Stimulated activated CD8-positive, alpha-beta memory T cell treated with anti-CD3 and anti-CD28 coated beads, Interleukin-4, amount 100 ng/mL, for 24 hours (primary cell): ENCODE measurements at places on chromosomes 4 and X.
A peak's percentile ranks its signal among the peaks of the same experiment; 100 is the strongest.

- DNase-seq, result no peak
Measured at GRCh38 chr4:102637391-102637790, 123.4 kb downstream of the MANBA start.

- DNase-seq, result no peak
Measured at GRCh38 chrX:10847333-10847732, 226.9 kb upstream of the MID1 start.

DNA sequence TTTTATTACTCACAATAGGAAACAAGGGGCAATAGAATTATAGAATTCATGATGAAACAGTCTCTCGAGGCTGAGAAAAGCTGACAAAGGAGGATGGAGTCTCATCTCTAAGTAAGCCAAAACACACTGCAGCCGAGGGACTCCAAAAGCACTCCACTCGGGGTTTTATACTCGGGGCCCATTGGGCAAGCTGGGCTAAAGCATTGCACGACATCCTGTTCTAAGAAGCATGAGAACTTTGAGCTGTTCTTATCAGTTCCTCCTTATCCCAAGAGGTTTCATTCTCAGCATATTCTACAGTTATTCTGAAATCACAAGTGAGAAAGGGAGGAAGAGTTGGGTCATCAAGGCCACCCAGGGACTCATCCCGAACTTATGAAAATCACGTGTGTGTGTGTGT, 1475.5 kb downstream of the PCDH18 start:
- no peak for DNase-seq

DNA sequence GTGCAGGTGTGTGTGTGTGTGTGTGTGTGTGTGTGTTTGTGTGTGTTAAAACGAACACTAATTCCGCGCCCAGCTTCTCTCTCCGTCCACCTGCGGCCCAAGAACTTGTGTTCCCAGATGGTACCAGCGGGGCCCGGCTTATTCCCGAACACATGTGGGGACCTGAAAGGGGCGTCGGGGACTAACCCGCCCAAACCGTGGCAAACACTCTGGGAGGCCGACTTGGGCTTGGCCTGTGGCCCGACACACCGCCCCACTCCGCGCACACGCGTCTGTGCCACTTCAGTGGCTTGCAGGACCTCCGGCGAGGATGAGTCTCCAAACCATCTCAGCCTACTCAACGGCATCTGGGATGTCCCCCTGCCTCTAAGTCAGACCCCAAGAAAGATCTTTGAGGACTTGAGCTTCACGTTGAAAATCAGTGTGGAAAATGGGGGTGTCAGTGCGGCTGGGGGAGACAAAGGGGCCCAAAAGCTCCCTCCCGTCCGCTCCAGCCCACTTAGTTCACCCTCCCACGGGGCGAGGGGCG, 790 bp upstream of the HHIP start:
- DNase-seq, result no peak

GRCh38 chr4:58453956-58454355, 1343.8 kb upstream of the IGFBP7 start:
- DNase-seq, result no peak

DNA sequence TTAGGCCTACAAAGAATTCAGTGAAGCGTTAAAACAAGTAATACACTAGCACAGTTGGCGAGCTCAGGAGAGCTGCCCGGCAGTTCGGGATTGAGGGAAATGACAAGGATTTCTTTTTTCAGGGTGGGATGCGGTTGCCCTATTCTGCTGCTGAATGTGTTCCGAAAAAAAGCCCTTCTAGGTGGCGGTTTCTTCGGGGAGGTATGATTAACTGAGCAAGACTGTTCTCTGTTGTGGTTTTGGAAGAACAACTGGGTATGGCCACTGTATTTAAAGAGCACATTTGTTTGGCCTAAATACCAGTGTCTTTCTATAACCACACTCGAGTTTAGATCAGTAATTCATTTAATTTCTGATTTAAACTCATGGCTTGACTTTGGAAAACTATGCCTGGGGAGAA, 459.7 kb upstream of the FAT1 start:
- DNase-seq, result no peak

DNA sequence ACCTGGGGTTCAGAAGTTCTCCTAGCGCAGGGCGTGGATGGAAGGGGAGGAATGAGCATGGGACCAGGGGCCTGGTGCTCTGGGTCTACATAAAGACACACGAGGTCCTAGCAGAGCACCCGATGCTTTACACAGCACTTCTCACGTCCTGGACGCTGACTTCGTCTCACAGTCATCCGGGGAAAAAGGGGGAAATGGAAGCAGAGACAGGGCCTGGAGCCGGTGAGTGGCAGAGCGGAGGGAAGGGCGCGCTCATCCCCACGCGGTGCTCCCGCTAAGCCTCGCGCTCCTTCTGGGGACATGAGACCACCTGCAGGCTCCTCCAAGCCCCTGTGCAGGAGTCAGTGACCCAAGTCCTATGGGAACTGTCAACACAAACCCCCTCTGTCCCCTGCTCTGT, 157.7 kb downstream of the AFAP1 start:
- no peak for DNase-seq

GRCh38 chr4:56209767-56210166, 177.5 kb downstream of the AASDH start:
- no peak for DNase-seq

- no peak for DNase-seq
Measured at GRCh38 chr4:41320278-41320677, 63.5 kb downstream of the UCHL1 start.

DNA sequence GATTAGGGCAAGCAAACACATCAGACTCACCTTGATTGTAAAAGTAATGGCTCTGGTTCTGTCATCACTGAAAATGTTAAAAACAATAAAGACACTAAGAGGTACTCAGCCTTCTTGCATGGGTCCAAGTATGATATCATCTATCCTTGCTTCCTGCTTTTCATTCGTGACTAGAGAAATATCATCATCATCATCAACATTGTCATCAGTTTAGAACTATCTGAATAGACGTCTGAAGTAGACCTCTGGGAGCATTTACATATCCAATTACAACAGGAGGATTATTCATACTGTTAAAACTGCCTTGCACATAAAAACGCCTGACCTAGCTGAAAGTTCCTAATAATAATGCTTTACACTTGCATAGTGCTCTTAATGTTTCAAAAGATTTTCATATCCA, 9.8 kb upstream of the FRAS1 start:
- no peak for DNase-seq

- no peak for DNase-seq
Measured at GRCh38 chr4:24754571-24754970, 40.8 kb upstream of the SOD3 start.

GRCh38 chr4:74444891-74445642, at the start of gene AREG:
AREG (plus strand) TSS chr4:74445136; CDS start chr4:74445346, 210 bp downstream.
- peak; percentile 78 for DNase-seq

- peak; percentile 2 for DNase-seq
Measured at GRCh38 chrX:10166731-10167151, 10.0 kb downstream of the CLCN4 start.

GRCh38 chr4:77454858-77455257, 150.8 kb upstream of the CXCL13 start:
- DNase-seq, result no peak

DNA sequence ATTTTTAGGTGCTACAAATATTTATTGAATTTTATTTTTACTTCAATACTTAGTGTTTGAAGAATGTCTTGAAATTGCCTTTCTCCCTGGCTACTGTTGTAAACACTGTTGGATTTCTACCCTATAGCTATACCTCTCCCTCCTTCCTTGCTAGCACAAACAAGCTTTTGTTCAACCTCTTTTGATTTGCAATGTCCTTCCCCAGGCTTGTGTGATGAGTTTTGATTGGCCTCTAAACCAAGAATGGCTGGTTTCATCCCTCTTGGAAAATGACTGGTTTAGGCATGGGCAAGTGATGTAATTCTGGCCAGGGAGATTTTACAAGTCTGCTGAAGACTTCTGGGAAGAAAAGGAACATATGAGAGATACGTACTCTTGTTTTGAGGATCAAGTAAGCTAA, 25.3 kb upstream of the SLITRK2 start:
- no peak for DNase-seq

GRCh38 chrX:129663171-129663570, 8.4 kb upstream of the APLN start:
- no peak for DNase-seq

- no peak for DNase-seq
Measured at GRCh38 chr4:121800638-121800960, 524 bp upstream of the EXOSC9 start.

DNA sequence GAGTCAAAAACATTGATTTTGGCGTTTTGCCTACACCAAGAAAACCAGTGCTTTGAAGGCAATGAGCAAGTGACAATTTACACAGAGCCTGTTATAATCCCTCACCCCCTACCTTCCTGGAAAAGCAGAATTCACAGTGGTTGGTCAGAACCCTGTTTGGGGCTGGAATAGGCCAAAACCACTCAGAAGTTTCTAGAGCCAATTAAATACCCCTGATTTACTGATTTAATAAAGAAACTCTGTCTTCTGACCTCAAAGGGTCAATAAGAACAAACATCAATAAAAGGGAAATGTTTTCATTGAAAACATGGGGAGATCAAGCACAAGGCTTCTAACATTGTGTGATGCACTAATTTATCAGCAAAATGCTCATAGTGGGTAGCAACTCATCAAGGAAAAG, 116.3 kb downstream of the UNC5C start:
- no peak for DNase-seq

DNA sequence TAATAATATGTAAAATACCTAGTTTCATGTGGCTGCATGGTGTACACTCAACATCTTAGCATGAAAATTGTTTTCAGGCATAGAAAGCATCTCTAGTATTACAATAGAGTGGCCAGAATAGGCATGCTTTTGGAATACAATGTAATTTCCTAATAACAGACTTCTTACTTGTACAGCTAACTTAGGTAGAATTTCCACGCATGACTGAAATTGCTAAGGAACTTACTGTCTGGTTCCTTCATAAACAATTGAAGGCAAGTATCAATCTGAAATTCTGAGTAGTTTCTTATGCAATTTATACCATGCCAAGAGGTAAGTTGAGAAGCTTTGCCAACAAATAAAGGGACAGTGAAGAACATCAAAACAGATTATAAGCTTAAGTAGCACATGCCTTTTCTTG, 26.7 kb downstream of the SULT1E1 start:
- DNase-seq, result no peak

DNA sequence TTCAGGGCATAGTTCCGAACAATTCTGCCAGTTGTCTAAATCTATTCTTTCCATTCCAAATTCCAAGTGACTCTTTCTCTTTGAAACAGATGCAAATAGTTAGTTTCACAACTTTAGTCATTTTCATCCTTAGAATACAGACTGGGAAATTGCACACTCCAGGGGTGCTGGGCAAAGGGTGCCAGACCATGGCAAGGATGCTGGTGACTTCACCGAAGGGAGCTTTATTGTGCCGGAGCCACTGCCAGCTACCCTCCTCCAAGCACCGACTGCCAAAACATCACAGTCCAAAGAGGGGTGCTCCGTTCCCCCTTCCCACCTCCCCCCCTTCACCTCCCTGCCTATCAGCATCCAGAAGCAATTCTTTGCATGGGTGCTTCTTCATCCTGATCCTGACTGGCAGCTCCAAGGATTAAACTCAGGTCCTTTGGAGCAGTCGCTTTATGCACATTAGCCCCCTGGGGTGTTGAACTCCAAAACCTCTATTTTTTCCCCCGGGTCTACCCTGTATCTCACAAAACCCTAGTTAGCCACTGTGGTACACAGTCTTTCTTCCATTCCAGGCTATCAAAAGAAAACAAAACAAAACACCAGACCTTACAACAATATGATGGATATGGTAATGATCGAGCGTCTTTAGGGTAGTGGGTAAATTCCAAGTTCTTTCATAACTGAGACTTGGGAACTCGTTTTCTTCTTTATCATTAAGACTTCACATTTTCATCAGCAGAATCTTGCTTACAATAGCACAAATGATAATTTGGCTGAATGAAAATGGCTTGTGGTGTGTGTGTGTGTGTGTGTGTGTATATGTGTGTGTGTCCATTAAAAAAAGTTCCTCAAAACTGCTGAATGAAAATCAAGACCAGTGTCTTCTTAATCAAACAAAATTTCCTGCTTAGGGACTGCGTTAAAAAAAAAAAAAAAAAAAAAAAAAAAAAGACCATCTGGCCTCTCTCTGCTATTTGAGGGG, 28.7 kb downstream of the MID1 start:
- no peak for DNase-seq

GRCh38 chr4:110544594-110544993, 68.6 kb downstream of the ENPEP start:
- no peak for DNase-seq

DNA sequence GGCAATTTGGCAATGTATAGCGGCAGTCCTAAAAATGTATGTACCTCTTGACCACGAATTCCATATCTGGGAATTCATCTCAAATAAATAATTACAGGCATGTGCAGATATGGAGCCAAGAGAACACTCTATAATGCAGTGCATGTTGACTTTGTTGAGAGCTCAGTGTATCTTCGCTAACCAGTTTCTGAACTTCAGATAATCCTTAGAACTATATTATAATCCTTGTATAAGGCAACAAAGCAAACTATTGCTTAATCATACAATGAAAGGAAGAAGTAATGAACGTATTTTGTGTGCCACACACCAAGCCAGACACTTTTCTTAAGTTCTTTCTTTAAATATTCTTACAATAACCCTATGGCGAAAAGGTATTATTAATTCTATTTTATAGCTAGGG, 168.5 kb downstream of the SMIM20 start:
- DNase-seq, result no peak

- DNase-seq, result no peak
Measured at GRCh38 chrX:42976746-42977366, 198.9 kb upstream of the PPP1R2C start.

DNA sequence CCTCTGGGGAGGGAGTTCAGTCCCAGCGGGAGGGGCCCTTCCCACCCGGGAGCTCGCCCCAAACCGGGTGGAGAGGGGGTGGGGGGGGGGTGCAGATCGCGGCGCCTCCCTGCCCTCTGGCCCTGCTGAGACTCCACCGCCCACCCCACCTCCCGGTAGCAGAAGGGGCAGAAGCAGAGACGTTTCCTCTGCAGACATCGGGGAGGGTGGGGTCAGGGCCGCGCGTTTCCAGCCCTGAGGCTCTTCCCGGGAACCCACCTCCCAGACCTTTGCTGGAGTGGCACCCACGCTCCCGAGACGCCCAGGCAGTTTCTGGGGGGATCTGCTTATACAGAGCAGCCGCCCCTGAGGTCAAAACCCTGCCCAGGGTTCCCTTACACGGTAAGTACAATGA, 30.2 kb downstream of the CPLX1 start:
- DNase-seq, result no peak

DNA sequence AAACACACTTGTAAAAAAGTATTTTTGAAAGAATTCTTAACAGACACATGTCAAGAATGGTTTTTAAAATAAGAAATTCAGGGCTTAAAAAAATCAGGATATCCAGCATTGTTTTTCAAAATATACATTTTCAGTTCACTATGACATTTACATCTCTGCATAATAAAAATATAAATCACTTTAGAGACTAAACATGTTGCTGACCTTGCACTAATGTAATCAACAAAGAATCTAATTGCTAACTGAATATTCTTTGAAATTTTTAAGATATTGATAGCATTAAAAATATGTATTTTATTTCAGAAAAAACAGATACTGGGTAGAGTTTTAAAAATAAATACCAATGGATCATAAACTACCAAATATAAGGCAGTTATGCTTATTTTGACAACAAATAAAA, 26.4 kb downstream of the RPS6KA6 start:
- DNase-seq, result no peak

GRCh38 chrX:14871767-14872166, 1.1 kb downstream of the FANCB start:
- no peak for DNase-seq
